ENCODE measurements at places on chromosomes 16 and 17.

DNA sequence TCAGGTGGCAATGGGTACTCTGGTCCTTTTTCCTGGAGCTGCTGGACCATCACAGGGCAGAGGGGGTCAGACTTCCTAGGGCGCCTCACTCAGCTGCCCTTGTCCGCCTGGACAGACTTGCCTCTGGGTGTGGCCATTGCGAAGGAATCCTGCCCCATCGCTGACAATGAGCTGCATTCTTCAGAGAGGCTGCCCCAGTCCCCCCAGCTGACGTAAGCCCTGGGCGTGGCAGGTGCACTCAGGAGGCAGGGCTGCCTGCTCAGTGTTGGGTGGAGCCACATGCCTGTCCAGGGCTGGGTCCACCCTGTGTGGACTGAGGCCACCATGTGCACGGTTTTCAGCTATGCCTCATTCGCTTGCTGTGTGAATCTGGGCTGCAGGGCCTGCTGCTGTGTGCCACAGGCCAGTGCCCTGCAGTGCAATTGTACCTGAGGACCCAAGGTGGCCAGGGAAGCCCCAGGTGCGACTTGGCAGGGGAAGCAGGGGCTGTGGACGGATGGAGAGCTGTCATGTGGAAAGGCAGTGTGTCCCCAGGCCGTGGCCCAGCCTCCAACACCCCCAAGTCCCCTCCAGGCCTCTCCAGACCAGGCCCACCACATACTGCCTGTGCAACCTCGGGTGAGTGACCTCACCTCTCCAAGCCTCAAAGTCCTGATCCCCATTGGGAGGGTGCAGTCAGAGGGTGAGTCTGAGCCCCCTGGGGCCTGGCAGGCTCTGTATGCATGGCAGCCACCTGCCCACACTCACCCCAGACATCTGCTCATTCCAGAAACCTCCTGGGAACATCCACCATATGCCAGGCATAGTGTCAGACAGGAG lies 14.0 kb upstream of the MPRIP start:
- no peak for DNase-seq

GRCh38 chr17:74881073-74881472 lies 8.3 kb upstream of the FDXR start:
- DNase-seq, result no peak

DNA sequence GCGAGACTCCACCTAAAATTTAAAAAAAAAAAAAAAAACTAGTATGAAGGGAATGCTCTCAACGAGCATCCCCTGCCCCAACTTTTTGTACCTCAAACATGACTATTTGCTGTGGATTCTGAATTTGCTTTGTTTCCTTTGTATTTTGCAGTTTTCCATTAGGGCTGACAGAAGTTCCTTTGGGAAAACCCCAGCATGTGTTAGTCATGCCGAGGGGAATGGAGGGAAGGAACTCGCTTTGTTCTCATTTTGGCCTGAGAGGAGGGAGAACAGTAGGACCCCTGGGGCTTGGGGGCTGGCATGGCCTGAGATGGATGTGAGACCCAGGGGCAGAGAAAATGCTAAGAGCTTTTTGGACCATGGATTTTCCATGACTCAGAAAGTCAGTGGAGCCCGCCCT lies 20.5 kb downstream of the KRT9 start:
- DNase-seq, result no peak

GRCh38 chr17:46737326-46737725 lies 81.2 kb downstream of the WNT3 start:
- DNase-seq, result no peak

DNA sequence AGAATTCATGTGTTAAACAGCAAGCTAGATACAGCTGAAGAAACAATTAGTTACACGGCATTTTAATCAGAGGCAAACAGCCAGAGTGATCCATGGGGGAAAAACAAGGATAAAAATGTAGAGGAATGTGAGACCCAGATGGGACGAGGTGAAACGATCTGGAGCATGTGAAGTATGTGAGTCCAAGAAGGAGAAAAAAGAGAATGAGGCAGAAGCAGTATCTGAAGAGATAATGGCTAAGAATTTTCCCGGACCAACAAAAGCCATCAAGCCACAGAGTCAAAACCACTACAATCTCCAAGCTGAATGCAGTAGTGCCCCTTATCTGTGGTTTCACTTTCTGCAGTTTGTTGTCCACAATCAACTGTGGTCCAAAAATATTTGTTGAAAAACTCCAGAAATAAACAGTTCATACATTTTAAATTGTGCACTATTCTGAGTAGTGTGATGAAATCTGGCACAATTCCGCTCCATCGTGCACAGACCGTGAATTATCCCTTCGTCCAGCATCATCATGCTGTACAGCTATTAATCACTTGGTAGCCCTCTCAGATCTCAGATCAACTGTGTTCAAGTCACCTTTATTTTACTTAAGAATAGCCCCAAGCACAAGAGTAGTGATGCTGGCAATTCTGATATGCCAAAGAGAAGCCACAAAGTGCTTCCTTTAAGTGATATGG lies 18.8 kb downstream of the MYH10 start:
- no peak for DNase-seq

DNA sequence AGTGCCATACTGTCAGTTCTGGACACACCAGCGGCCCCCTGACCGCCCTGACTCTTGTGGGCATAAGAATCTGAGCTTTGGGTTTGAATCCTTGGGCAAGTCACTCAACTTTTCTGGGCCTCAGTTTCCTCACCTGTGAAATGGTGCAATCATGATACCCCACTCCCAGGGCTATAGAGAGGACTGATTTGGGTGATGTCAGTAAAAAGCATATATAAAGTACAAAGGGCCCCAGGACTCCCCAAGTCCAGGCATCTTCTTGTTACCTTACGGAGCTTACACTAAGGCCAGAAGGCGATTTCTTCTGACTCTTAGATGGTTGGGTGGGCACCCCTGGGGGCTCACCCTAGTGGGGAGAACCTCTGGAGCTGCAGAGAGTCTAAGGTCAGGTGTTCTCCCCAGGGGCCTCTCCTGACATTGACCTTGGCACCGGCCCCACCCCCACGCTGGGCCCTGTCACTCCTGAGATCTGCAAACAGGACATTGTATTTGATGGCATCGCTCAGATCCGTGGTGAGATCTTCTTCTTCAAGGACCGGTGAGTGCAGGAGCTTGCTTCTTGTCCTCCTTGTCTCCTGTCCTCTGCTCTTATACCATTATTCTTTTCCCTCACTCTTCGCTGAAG lies 13.9 kb downstream of the MMP2 start:
- no peak for DNase-seq

- no peak for DNase-seq
Measured at GRCh38 chr17:68854452-68854851, 100.7 kb downstream of the ABCA8 start.

GRCh38 chr16:48176635-48177408 lies 21.0 kb upstream of the ABCC12 start:
- DNase-seq, result no peak

- DNase-seq, result no peak
Measured at GRCh38 chr16:54143934-54144571, 142.5 kb downstream of the IRX3 start.

DNA sequence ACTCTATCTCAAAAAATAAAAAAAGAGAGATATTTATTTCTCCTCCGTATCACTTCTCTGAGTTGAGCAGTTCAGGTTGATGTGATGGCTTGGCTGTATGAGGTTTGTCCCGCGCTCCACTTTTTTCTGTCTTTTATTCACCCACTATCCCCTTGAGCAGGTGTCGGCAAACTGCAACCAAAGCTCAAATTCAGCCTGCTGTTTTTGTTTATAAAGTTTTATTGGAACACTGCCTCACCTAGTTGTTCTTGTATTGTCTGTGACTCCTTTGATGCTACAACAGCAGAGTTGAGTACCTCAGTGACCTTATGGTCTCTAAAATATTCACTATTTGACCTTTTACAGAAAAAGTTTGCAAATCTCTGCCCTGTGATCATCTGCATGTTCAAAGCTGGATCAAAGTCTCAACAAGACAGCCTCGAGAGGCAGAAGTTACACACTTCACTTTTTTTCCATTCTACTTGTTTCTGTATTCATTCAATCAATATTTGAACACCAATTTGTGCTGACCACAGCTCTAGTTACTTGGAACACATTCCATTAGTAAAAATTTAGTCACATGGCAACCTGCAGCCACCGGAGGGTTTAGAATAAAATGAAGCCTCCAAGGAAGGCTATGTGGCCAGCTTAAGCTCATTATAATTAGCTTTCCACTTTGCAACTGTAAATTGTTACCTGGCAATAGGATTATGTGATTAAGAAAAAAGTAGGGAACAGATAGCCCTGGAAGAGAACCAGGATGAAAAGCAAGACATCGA lies 945.8 kb downstream of the KCNJ2 start:
- DNase-seq, result no peak

- DNase-seq, result no peak
Measured at GRCh38 chr16:53434377-53435065, at the start of gene RBL2. Gene RBL2 (plus strand): TSS chr16:53434471. CDS start chr16:53434557, 86 bp downstream.

DNA sequence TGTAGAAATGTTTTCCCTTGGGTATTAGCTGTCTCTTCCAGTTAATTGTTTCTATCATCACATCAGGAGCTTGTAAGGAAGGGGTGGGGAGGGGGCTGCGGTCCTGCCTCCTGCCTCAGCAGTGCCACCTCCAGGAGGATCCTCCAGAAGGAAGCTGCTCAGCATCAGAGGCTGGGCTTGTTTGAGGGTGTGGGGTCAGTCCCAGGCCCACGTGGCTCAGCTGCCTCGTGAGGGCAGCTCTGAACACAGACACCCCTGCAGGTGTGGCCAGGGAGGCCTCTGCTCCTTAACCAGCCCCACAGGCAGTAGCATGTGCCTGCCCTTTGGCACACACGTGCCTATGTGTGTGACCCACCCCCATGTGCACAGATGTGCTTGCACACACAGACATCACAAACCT lies 46.3 kb downstream of the MRM1 start:
- DNase-seq, result no peak

- DNase-seq, result no peak
Measured at GRCh38 chr17:40355123-40355803, 9.3 kb downstream of the GJD3 start.

DNA sequence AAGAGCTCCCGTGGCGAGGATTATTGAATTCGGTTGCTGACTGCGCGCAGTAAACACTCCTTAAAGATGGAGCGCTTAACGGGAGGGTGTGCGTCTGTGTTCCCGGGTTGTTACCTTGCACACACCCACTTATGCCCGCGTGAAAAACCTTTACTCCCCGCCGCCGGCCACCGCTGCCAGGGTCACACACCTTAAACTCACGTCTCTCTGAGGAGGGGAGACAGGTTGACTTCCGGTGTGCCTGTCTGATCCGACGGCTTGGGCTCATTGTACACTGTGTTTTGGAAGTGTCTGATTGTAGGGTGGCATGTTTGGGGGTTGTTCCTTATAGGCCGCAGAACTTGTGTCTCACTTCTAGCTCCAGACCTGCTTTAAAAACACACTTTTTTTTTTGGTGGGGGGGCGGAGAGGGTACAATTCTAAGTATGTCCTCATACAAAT lies 66.8 kb downstream of the KPNA2 start:
- no peak for DNase-seq

DNA sequence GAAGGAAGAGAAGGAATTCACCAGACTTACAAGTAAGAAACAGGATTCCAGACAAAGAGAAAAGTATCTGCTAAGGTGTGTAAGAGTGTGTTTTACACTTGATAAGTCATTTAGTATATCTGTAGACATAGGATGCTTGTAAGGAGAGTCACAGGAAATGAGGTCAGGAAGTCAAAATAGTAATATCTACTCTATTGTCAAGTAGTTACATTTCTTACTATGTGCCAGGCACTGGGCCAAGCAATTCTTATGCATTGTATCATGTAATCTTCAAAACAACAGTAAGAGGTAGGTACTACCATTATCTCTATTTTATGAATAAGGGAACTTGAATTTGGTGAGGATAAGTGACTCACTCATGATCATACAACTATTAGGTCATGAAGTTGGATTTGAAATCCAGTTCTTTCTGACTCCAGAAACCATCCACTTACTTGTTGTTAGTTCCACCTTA lies 129.1 kb downstream of the SNX11 start:
- no peak for DNase-seq

DNA sequence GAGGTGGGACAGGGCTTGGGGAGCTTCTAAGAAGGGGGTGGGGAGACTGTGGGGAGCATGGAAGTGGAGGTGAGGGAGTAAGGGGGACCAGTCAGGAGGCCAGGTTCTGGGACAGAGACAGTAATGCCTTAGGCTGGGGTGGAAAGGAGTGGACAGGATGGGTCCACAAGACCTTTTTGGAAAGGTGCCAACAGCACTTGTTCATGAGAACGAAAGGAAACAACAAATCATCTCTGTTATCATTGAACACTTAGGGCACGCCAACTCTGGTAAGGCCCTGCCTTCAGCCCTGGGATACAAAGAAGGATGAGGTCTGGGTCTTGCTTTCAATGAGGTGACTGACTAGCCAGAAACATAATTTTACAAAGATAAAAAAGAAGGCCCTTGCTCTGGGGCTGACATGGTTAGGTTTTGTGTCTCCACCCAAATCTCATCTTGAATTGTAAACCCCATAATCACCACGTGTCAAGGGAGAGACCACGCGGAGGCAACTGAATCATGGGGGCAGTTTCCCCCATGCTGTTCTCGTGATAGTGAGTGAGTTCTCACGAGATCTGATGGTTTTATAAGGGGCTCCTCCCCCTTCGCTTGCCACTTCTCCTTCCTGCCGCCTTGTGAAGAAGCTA lies 113.8 kb downstream of the SLC39A11 start:
- no peak for DNase-seq

DNA sequence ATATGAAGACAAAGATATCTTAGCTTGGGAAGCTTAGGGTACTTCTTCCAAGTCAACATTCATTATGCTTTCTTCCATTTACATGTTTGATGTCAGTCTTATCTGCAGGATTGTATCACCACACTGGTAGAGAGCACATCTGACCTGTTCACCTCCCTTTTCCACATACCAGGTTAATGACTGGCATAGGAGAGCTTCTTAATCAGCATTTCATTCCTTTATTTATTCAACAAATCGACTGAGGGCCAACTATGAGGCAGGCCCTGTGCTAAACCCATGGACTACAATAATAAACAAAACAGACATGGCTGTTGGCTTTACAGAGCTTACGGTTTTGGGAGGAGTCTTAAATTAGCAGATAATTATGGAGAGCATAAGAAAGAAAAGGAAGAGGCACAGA lies 378.1 kb upstream of the CDH11 start:
- no peak for DNase-seq

DNA sequence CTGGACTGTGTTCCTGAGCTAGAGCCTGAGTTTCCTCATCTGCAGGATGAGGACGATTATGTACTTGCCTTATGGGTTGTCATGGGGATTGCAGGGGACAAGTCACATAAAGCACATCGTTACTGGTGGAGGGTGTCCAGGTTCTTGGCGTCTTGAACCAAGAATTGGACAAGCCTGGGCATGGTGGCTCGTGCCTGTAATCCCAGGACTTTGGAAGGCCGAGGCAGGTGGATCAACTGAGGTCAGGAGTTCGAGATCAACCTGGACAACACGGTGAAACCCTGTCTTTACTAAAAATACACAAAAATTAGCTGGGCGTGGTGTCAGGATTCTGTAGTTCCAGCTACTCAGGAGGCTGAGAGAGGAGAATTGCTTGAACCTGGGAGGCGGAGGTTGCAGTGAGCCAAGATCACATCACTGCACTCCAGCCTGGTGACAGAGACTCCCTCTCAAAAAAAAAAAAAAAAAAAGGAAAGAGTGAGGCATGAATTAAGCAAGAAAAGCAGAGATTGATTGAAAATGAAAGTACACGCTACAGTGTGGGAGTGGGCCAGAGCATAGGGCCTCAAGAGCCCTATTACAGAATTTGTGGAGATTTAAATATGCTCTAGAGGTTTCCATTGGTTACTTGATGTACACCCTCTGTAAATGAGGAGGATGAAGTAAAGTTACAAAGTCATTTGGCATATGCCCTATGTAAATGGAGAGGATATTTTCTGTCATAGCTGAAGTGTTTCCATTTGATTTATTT lies 30.7 kb downstream of the ADGRG5 start:
- no peak for DNase-seq

All from NCI-H1417 treated with DMSO at 0.1 percent for 48 hours (cell line).